Activated CD4-positive, alpha-beta T cell treated with anti-CD3 and anti-CD28 coated beads, Interleukin-2, amount 10 ng/mL, durations not matched to agents 7 days and 5 days (primary cell): ENCODE measurements at places on chromosomes 5 and 9.

DNA sequence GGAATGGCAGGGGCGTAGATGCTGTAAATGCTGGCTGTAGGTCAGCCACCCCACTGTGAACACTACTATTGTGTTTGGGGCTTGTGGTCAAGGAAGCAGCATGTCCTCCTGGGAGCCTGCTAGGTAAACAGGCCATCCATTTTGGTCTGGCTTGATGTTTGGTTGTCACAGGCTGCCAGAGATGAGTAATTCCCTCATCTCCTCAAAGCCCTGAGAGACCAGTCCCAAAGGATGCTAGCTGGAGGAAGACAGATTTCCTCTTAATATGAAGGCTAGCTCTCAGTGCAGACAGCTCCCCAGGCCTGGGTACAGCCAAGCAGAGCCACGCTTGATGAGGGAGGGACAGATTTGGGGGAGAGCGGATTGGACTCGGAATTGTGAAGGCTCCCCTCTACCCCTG, 72.5 kb upstream of the MAP1B start:
- DNase-seq = no peak

DNA sequence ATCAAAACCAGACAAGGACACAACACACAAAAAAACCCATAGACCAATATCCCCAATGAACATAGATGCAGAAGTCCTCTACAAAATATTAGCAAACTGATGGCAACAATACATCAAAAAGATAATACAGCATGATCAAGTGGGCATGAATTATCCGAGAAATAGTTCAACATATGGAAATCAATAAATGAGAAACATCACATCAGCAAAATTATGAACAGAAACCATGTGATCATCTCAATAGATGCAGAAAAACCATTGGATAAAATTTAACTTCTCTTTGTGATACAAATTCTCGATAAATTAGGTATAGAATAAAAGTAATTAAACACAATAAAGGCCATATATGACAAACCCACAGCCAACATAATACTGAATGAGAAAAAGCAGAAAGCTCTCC, 69.6 kb downstream of the C9 start:
- DNase-seq = no peak

DNA sequence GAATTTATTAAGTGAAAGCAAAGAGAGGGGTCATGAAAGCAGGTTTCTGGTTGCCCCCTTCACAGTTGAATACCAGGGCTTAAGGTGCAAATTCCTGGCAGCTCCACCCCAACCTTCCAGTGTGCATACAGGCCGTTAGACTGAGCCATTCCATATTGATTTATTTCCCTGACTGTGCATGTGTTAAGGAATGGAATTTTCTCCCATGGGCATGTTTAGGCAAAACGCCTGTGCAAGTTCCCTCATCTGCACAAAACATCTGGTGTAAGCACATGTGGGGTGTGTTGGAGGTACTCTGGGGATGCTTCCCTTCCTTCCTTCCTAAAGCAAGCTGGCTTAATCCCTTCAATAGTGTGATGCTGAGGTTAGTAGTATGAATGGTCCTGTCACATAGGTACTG, 1470.6 kb downstream of the MAT2B start:
- DNase-seq = no peak

GRCh38 chr9:91362051-91362611, 413 bp upstream of the AUH start:
- no peak for DNase-seq

GRCh38 chr5:151598984-151599383, 7.9 kb upstream of the FAT2 start:
- no peak for DNase-seq

DNA sequence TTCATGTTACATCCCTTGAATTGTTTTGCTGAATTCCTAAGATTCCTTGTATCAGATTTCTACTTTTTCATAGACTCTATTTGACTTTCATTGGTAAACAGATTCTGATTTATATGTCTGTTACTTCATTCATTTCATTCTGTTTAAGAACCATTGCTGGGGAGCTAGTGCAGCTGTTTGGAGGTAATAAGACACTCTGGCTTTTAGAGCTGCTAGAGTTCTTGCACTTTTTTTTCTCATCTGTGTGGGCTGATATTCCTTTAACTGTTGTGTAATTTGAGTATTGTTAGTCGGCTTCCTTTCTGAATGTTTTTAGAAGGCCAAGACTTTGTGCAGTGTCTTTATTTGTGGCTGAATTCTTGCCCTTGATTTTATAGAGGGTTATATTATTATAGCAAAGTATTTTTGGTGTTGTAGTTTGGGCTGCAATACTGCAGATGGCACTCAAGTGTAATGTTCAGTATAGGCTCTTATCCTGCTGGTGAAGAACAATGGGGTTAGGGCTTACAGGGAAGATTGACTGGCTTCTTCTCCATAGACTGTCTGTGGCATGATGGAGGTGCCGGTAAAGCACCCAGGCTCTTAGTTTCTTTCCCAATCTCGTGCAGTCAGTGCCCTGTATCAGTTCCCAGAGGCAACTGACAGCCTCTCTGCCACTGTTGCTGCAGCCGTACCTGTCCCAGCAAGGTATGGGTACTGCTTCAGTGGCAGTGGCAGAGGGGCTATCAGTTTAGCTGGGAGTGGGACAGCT, 162.2 kb downstream of the OXCT1 start:
- no peak for DNase-seq

- no peak for DNase-seq
These were observed 312.0 kb upstream of the RGMB start for GRCh38 chr5:98461485-98461884.

- DNase-seq = no peak
These were observed 167.1 kb downstream of the PIK3R1 start for GRCh38 chr5:68382640-68383039.

DNA sequence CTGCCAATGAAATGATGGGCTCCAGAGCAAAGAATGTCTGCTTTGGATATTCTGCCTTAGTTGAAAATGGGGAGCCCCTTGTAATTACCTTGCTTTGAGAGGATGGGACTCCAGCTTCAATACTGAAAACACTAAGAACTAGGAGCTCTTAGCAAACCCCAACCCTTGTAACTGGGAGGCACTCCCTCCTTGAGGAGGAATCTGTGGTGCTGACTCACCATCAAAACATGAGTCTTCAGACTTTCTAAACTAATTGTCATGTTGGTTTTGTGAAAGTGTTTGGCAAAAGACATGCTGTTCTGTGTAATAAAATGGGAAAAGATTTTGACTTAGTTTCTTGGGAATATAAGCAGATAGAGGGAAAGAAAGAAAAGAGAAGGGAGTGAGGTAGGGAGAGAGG, 91.9 kb upstream of the PTPRD start:
- no peak for DNase-seq

- no peak for DNase-seq
These were observed 67.2 kb downstream of the TSSK1B start for GRCh38 chr5:113367586-113367985.

DNA sequence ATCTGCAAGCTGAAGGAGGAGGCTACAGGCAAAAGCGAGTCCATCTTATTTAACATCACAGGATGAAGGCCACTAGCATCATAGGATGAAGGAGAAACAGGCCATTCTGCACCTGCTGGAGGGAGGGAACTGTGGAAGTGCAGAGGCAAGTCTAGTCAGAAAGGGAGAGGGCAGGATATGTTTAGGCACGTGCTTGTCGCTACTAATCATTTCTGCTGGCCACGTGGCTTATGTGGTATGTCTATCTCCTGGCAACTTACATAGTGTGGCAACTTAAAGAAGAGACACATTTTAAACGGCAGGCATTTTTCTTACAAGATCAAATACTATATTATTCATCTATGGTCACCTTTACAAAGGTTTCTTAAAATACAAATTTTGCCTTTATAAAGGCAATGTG, 74.0 kb downstream of the GNAQ start:
- no peak for DNase-seq
